ENCODE measurements at places on chromosomes 1 and 21.

GRCh38 chr1:209899948-209900347, 38.1 kb upstream of the SYT14 start:
- DNase-seq = no peak

- DNase-seq = no peak
These were observed 1.6 kb downstream of the RPF1 start for GRCh38 chr1:84480650-84481049.

GRCh38 chr1:160953030-160953429, 1.6 kb downstream of the ITLN2 start:
- DNase-seq = no peak

- DNase-seq = no peak
These were observed 12.4 kb downstream of the NT5C1A start for GRCh38 chr1:39659538-39659937.

- DNase-seq = no peak
These were observed 41.6 kb downstream of the FAAP20 start for GRCh38 chr1:2152954-2153353.

- DNase-seq = no peak
These were observed 1.7 kb downstream of the CNTN2 start for GRCh38 chr1:205044741-205045140.

DNA sequence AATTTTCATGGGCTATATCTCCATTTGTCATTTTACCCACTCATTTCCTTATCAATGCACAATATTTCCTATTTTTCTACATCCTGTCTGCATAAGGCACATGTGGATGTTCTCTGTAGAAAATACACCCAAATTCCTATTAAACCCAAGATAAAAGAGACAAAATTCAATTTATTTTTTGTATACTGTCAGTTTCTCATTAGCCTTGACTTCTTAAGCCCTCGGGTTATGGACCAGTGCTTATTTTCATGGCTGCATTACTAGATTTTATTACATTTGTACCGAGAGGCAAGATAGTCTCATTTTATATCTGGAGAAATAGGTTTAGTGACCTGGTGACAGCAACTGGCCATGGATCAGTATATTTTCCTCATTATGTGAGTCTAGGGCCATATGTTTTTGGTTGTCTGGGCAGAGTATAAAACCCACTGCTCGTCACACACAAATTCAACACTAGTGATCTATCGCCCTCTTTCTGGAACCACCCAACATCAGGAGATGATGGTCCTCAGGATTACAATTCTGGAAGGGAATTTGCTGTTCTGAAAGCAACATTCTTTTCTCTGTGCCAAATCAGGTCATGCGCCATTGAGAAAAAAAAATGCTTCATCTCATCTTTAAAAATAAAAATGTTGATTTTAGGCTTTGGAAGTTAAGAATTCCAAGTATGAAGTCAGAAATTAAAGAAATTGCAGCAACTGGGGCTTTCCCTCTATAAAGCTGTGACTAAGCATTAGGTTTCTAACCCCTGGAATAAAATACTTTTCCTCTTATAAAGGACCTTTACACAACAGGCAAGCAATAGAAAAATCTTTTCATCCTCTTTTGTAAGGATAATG, 81.4 kb downstream of the ASTN1 start:
- DNase-seq = no peak

- no peak for DNase-seq
These were observed at the start of gene LEFTY2 for GRCh38 chr1:225941187-225941941. Gene LEFTY2, minus strand, starts transcription at chr1:225941220. Its CDS starts 80 bp downstream, at chr1:225941140.

- DNase-seq = no peak
These were observed 387.9 kb downstream of the NUF2 start for GRCh38 chr1:163709636-163710035.

DNA sequence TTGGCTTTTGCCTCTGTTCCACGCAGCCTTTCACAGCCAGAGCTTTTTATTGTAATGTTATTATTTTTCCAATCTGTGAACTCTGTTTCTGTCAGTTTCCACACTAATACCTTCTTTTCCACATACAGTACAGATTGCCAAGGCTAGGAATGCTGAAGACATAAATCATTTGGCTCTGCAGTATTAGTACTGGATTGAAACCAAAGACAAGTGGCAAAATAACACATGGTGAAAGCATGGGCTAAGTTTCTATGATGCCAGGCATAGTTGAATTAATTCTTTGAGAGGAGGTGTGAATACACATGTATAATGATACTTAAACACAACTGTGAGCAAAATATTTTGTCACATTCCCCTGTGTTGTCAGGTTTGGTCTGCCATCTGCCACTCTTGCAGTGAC, 73.5 kb downstream of the TMEM200B start:
- no peak for DNase-seq

GRCh38 chr1:38608202-38608864, 251.2 kb downstream of the RRAGC start:
- no peak for DNase-seq

GRCh38 chr1:193299038-193299437, 112.6 kb upstream of the B3GALT2 start:
- DNase-seq = no peak

DNA sequence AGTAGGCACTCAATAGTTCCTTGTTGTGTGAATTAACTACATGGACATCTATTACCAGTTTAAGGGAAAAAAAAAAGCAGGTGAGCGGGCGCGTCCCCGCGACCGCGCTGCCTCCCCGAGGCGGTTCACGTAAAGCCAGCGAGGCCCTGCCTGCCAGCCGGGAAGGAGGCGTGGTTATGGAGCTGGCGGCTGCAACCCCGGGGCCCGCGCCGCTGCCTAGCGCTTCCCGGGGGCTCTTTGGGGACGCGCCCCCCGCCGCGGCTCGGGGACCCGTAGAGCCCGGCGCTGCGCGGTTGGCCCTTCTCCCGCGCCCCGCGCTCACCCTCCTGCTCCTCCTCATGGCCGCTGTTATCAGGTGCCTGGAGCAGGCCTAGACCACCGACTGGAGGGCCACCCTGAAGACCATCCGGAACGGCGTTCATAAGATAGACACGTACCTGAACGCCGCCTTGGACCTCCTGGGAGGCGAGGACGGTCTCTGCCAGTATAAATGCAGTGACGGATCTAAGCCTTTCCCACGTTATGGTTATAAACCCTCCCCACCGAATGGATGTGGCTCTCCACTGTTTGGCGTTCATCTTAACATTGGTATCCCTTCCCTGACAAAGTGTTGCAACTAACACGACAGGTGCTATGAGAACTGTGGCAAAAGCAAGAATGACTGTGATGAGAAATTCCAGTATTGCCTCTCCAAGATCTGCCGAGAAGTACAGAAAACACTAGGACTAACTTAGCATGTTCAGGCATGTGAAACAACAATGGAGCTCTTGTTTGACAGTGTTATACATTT, 2.6 kb upstream of the CC2D1B start:
- no peak for DNase-seq

DNA sequence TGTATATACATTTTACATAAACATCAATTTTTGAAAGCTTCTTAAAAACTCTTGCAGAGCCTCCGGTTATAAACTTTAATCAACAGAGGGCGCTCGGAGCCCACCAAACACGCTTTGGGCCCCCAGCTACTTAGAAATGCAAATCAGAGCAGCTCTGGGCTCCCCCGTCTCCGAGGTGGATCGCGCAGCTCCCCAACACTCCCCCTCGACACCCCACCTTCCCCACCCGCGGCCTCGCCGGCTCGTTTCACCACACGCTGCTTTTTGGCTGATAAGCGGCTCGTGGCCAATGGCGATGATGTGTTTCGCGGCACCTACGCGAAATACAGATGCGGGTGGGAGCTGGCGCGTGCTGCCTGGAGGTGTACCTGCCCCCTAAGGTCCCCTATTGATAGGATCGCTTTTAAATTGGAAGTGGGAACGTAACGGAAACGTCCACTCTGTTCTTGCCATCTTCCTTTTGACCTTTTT, 1.7 kb upstream of the KIF26B start:
- DNase-seq = peak; percentile 20

- DNase-seq = no peak
These were observed 16.2 kb downstream of the GIPC2 start for GRCh38 chr1:78061825-78062523.

GRCh38 chr1:229210844-229211243, 60.1 kb upstream of the RAB4A start:
- no peak for DNase-seq

DNA sequence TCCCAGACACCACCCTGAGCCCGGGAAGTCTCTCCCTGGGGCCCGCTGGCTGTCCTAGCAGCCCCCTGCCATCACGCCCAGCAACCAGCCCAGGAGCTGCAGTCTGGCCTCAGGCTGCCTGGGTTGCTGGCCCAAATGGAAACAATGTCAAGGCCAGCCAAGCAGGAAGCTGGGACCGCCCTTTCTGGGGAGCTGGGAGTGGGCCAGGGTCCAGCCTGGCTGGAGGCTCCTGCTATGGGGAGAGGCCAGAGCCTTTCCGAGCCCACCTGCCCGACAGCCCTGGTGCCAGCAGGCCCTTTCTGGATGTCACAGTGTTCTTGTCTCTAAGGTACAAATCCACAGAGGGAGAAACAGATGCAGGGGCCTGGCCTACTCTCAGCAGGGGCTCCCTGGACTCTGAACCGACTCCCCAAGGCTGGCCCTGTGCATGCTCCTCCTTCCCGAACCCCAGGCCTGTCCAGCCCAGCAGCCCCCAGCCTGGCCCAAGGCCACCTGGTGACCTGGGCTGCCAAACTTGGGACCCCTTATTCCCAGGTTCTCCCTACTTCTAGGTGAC, 1.2 kb upstream of the MMEL1 start:
- DNase-seq = no peak

- no peak for DNase-seq
These were observed 6.4 kb upstream of the TIPRL start for GRCh38 chr1:168172250-168172915.

DNA sequence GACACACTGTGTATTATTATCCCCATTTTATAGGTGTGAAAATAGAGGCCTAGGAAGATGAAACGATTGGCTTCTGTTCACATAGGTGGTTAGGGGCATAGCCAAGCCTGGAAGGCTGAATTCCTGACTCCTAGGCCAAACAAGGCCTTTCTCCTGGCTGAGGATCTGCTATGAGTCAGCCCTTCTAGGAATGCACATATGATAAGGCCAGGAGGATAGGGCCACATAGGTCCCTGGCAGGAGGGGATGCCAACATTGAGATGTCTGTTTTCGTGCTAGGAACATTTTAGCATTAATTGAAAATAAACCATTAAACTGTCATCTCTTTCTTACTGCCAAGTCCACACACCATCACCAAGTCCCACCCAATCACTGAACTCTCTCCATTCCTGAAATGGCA, 9.2 kb downstream of the CSMD2 start:
- no peak for DNase-seq

- no peak for DNase-seq
These were observed 128.6 kb downstream of the HUNK start for GRCh38 chr21:32001390-32001789.

GRCh38 chr1:228938537-228938901, 203.2 kb downstream of the RHOU start:
- no peak for DNase-seq

DNA sequence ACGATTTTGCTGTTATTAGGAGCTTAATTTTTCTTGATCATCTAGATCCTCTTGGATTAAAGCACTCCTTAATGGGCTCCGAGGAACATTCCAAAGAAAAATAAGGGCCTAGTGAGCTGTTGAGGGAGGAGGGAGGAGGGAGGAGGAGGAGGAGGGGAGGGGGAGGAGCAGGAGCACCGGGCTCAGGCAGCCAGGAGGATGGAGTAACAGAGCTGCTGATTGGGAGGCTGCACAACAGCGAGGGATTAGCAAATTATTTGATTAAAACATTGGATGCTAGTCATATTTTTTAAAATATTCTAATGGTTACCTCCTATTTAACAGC, 302.1 kb upstream of the RRP15 start:
- DNase-seq = no peak

GRCh38 chr1:231691618-231692259, 65.1 kb downstream of the DISC1 start:
- no peak for DNase-seq

GRCh38 chr1:97796711-97797110, 124.1 kb downstream of the DPYD start:
- no peak for DNase-seq

- no peak for DNase-seq
These were observed 30.0 kb downstream of the ARHGEF10L start for GRCh38 chr1:17569200-17570139.

GRCh38 chr1:15939181-15940109, 36.5 kb downstream of the ZBTB17 start:
- DNase-seq = no peak

DNA sequence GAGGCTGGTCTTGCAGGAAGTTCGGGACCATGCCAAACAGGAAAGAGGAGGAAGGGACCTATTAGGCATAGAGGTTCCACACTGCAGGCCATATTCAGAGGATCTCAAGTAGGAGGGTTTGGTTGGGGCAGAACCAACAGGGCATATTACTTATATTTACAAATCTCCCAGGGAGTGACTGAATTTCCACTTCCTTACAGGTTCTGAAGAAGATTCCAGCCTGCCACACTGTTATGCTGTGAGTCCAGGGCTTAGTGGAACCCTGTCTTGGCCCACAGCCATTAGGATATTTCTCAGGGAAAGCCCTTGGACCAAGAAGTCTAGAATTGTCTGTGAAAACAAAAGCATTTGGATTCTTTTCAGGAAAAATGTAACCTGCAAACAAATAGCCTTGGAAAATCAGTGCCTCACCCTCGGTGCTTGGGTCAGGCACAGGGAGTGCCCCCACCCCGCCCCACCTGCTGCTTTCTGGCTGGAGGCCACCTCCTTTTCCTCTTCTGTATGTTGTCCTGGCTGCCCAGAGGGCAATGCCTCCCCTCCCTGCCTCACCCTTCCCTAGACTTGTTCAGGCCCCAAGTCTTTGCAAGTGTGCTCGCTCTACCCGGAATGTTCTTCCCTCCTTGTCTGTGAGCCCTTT, 41.0 kb upstream of the JUN start:
- no peak for DNase-seq

DNA sequence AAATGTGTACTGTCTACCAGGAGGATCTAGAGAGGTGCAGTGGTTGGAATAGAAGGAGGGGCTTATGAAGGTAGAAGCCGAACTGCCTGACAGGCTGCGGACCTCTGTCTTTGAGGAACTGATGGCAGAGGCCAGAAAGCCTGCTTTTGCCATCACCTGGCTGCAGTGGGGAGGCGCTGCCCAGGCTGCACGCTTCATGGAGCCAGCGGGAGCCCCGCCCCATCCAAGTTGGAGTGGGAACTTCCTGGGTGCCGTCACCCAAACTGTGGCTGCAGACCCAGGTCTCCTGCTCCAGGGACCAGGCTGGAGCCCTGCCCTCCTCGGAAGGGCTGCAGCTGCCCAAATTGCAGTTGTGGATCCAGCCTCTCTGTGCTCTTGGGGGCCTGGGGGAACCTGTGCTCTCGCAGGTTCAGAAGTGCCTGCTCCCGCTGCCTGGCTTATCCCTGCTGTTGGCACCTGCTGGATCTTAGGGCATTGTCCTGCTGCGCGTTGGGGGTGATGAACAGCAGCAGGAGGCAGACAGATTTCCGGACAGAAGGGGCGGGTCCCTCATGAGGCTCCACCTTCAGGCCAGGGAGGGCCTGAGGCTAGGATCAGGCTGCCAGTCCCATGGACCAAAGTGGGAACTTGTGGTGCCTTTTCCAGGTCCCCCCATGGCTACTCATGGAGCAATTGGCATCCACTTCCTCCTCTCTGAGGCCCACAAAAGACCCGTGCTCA, 118.0 kb upstream of the PLPPR4 start:
- no peak for DNase-seq

DNA sequence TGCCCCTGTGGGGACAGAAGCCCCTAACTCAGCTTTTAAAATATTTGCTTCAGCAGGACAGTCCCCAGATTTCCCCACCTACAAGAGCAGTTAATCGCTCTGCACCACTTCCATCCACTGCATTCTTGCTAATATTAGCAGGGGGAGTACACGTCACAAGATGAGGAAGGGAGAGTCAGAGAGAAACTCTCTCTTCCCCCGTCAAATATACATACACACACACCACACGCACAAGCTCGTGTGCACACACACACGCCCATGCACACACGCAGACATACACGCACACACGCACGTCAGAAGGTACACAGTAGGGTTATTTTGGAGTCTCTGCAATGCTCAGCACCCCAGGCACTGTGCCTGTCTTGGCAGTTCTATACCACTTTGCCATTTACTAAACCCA, 2.1 kb downstream of the CLCA1 start:
- no peak for DNase-seq
